ENCODE measurements at places on chromosomes 2 and 18. TPM values are rescaled to one million over a fixed set of nuclear protein-coding genes. Genes with fewer than 3 reads are reported as not detected.

Gene TACR1
- not detected for total RNA-seq

Gene CRYGC
- not detected for total RNA-seq

DNA sequence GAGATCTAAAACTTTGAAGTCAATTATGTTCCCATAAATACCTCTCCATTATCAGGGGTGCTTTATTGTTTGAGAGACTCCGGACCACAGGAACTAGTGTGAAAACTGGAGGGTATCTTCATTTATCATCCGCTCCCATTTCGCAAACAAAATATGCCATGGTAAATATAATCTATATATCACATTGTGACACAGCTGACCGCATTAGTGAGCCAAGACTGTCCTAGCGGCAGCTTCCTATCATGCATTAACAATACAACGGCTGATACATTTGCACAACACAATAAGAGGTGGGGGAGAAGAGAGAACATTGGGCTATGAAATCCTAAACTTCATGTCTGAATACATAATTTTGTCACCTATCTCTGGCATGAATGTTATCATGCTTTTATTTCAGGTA lies 29.5 kb downstream of the BCL11A start:
- no peak for DNase-seq

DNA sequence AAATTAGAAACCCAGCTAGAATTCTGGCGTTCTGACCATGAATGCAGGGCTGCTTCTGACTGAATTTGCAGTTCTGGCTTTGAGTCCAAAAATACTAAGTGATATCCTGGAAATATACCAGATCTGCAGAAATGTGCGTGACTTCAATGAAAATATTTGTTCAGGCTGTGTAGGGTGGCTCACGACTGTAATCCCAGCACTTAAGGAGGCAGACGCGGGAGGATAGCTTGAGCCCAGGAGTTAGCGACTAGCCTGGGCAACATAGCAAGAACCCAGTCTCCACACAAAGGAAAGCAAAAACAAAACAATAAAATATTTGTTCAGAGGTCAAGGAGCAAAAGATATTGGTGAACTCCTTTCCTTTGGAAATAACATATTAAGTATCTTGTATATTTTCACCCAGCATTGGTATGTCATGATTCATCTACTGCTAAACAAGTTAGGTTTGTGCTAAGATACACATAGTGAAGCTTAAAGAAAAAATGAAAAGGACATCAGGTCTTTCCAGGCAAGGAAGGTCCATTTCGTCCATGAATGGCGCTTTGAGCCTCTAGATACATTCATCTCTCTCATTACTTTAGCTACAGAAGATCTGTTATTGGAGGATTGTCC lies 239.2 kb downstream of the CMPK2 start:
- DNase-seq, result no peak

Gene BABAM2
- total RNA-seq, result 32.8 TPM

Gene YPEL5
- total RNA-seq, result 52.1 TPM

GRCh38 chr2:191777351-191777750 lies 69.5 kb downstream of the CAVIN2 start:
- DNase-seq, result no peak

DNA sequence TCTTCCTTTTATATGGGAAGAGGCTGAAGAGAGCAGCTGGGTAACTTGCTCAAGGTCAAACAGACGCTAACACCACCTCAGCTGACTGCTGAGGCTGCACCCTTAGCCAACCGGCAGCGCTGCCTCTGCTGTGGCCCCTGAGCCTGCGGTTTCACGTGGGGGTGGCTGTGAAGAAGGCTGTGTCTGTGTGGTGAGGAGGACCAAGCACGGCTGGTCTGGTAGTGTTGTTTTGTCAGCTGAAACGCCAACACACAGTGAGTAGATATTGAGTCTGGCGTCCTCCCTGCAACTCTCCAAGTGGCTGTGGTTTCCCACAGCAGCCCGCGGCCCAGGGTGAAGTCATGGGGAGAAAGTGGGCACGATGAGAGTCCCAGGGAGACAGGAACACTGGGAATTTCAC lies 69.6 kb downstream of the THNSL2 start:
- no peak for DNase-seq

Gene ZNF396
- total RNA-seq, result 1.1 TPM

Gene IAH1
- 3.8 TPM for total RNA-seq

Gene SMAD7
- total RNA-seq, result 3.2 TPM

DNA sequence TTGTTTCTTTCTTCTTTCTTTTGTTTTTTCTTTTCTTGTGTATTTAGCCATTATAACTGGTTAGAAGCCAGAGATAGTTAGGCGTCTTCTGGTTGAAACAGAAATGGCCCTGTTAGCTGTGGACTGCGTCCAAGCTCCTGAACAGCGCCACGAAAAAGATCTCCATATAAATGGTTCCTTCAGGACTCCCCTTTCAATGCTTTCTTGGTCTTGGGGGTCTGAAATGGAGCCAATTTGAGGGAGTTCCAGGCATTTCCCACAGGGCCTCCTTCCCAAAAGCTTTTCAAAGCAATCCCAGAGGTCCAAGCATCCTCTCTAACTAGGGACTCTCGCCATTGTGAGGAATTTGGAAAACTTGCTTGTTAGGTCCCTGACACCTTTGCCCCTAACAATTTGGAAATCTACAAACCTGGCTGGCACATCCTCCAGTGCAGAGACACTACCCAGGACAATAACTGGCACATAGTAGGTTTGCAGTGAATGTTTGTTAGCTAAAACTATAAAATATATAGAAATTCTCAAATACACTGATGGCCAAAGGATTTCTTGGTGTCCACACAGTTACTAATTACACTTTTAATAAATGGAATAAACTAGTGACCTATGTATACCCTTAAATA lies 80.1 kb downstream of the MYCN start:
- no peak for DNase-seq
